ENCODE measurements at places on chromosomes 6 and 20.
A peak's percentile ranks its signal among the peaks of the same experiment; 100 is the strongest.

DNA sequence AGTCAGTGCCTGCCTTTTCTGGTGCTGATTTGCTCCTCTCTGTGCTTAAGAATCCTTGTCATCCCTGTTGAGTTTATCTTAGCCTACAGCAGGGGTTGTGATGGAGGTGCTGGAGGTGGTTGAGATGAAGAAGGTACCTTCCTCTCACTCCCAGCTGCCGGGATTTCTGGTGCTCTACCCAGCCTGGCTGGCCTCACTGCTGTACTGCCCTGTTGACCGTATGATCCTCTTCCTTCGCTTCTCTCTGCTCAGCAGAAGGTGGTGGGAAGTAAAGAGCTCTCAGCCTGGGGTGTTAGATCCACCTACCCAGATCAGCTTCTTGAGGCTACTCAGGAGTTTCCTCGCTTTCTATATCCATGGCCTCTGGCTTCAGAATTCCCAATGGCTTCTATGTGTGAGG lies 101.0 kb upstream of the NXT1 start:
- DNase-seq, result no peak

GRCh38 chr6:11062083-11062482 lies 18.0 kb upstream of the ELOVL2 start:
- no peak for DNase-seq

DNA sequence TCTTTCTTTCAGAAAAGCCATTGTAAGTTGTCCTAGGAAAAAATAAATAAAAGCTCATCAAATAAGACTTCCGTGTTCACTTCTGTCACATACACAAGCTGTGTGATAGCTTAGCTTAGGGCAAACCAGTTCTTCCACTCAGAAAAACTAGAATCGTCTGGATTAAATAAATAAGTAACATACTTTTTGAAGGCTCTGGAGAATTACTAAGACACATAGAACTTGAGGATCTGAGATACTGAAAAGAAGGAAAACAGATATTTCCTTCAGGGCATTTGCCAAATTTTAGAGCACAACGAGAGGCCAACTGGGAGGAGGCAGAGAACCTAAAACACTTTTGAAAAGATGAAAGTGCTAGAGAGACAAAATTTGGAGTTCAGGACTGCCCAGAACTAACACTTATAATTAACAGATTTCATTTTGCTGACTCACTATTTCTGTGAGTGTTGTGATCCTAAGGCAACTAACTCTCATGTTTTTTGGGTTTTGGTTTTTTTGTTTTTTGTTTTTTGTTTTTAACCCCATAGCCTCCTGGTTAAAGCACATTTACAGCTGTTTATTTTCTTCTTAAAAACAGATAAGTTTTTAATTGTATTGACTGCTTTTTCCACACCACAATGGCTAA lies 38.7 kb upstream of the THEMIS start:
- DNase-seq, result no peak

- no peak for DNase-seq
Observed at GRCh38 chr6:5764401-5764955, 242.2 kb downstream of the NRN1 start.

- no peak for DNase-seq
Observed at GRCh38 chr6:113651920-113652319, 205.2 kb upstream of the MARCKS start.

- DNase-seq, result no peak
Observed at GRCh38 chr6:169677096-169677495, 24.7 kb downstream of the WDR27 start.

- DNase-seq, result no peak
Observed at GRCh38 chr20:57071954-57072583, 194.4 kb downstream of the BMP7 start.

DNA sequence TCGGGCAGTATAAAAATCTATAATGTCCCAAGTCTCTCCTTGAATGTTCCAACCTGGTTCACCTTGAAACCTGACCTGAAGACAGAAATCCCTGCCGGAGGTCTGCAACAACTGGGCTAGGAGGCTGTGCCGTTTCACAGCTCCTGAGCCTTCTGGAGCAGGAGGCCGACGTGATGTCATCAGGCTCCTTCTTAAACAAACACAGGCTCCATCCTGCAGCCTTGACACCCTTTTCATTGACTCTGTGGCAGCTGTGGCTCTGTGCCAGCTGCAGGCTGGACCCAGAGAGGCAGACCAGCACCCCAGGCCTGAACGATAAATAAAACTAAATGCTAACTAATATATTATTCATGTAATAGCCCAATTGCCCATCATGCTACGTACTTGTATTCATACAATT lies 483.9 kb downstream of the CD83 start:
- DNase-seq, result no peak

DNA sequence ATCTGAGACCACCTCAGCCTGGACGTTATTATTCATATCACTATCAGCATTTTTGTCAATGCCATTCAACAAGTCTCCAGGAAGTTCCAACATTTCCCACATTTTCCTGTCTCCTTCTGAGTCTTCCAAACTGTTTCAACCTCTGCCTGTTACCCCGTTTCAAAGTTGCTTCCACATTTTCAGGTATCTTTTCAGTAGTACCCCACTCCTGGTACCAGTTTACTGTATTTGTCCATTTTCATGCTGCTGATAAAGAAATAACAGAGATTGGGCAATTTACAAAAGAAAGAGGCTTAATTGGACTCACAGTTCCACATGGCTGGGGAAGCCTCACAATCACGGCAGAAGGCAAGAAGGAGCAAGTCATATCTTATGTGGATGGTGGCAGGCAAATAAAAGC lies 565.5 kb downstream of the FRK start:
- no peak for DNase-seq

DNA sequence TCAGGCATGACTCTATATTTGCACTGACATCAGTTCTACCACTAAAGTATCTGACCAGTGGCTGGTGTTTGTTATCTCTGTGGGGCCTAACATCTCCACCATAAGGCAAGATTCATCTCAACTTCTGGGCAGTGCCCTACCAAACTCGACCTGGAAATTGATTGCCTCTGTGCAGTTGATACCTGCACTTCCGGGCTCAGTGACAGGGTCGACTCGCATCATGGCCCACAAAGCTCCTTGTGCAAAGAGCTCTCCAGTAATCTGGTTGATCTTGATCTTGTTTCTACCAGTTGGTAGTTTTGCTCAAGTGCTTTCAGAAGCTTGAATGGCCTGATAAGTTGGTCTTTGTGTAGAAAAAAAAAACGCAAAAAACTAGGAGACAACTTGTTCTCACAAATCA lies 501.1 kb upstream of the JAG1 start:
- DNase-seq, result no peak

GRCh38 chr6:142165227-142165626 lies 18.2 kb downstream of the VTA1 start:
- no peak for DNase-seq

GRCh38 chr6:26234421-26235301 lies 130.3 kb upstream of the BTN3A2 start:
- no peak for DNase-seq

GRCh38 chr6:87501809-87502572 lies 29.2 kb downstream of the SLC35A1 start:
- no peak for DNase-seq

DNA sequence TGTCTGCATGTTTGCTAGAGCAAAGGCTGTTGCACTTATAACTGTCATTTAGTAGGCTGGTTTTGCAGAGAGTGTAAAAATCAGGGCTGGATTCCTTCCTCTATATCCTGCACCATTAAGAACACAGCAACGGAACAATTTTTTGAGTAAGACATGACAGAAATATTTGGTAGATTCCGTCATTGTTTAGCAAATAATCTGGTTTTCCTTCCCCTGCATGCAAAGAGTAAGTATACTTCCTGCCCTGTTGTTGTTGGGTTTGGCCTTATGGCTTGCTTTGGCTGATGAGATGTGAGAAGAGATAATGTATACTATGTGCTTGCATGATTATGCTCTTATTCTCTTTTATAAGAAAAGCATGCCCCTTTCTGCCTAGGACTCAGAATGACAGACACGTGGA lies 23.8 kb downstream of the MANEA start:
- no peak for DNase-seq

GRCh38 chr6:105424175-105424783 lies 21.4 kb upstream of the PREP start:
- DNase-seq, result peak; percentile 51

DNA sequence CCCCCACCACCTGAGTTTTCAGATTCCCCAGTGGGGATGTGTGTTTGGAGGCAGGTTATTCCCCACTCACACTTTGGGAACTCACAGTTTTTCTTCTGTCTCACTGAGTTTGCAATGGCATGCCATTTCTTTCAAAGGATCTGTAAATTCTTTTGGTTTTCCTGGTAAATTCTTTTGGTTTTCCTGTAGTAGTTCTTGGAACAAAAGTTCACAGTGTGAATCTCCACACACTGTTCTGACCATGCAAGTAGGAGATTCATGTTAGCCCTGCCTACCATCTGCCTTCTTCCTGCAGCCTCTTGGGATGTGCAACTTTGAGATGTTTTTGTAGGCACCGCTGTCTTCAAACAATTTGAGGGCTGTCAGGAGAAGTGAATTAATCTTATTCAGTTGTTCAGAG lies 165.6 kb upstream of the OGFRL1 start:
- no peak for DNase-seq

GRCh38 chr6:71254323-71254722 lies 34.3 kb upstream of the OGFRL1 start:
- no peak for DNase-seq

GRCh38 chr6:30820193-30820592 lies 64.1 kb upstream of the DDR1 start:
- no peak for DNase-seq

DNA sequence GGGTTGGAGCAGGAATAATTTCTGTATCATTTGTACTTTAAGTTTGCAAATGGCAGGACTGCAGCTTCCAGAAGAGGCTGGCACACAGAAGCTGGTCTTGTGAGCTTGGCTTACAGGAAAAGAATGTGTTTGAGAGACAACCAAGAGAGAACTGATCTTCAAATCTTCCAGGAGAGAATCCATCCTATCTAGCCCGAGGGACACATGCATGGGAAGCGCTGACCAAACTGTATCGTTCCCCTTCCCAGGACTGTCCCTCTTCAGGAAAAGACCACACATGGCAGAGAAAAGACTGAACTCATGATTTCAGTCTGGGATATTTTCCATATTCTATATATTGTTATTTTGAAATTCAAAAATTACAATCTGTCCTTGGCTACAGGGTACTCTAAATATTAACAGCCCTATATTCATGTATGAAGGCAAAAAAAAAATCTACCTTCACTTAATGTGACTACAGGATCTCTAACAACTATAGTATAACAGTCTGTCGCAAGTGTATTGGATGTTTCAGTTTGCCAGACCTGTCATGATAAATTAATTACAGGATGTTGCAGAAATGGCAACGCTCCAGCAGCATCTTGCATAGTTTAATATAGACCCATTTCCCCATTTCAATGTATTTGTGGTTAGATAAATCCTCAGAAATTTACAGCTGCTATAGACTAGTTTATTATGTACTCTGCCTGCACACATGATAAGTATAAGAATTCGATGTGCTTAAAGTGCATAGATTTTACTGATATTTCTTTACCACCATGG lies 99.4 kb downstream of the MYB start:
- DNase-seq, result no peak

GRCh38 chr6:145629478-145629877 lies 105.8 kb downstream of the EPM2A start:
- no peak for DNase-seq

DNA sequence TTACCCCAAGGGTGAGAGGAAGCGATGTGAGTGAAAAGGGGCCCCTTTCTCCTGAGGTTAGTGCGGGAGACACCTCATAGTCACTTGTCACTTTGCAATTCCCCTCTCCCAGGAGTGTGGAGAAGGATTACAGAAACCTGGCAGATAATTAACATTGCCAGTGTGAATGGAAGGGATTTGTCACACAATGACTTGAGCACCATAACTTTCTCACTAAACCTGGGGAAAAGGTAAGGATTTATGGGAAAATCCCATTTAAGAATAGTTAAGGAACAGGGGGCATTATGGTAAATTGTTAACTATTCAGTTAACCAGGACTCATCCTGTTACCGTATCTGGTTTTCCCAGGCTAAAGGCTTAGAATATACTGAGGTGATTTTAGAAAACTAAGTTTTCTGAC lies 219.5 kb upstream of the JAG1 start:
- DNase-seq, result no peak

- DNase-seq, result no peak
Observed at GRCh38 chr6:52183131-52183713, 3.0 kb upstream of the IL17A start.

- no peak for DNase-seq
Observed at GRCh38 chr6:39980839-39981580, 46.7 kb upstream of the MOCS1 start.

DNA sequence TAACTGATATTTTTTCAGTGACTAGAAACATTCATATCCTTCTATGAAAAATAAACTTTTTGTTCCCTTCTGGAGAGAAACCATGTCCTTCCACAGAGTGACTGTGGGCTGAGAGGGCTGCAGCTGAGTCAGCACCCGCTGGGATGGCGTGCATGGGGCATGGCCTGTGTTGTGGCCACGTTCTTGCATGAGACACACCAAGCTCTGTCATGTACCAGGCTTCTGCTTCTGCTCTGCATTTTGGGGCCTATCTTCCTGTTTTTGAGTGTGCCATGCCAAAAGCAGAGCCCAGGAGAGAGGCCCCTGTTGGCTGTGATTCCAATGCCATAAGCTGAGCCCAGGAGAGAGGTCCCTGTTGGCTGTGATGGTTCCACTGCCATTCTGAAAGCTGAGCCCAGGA lies 10.8 kb downstream of the APMAP start:
- no peak for DNase-seq

- DNase-seq, result no peak
Observed at GRCh38 chr6:35080016-35080680, 61.0 kb downstream of the TCP11 start.

GRCh38 chr6:167711211-167711610 lies 115.5 kb upstream of the AFDN start:
- no peak for DNase-seq
